Activated T-helper 2 cell treated with anti-CD3 and anti-CD28 coated beads, Interferon-gamma antibody, Interleukin-2, Interleukin-4, amounts not matched to agents 10 μg/mL and 5 μg/mL and 100 μg/mL, durations not matched to agents 14 hours and 24 hours and 36 hours (primary cell): ENCODE measurements at places on chromosomes 7 and 10. TPM values are rescaled to one million over a fixed set of nuclear protein-coding genes. Genes with fewer than 3 reads are reported as not detected.
A peak's percentile ranks its signal among the peaks of the same experiment; 100 is the strongest.

Gene NUDT1
- total RNA-seq, result 68.3 and 69.3 TPM in 2 replicates

GRCh38 chr10:3442451-3442990 lies 269.9 kb upstream of the PITRM1 start:
- H3K27me3 ChIP-seq, result peaks cover 29% of the 10 kb centered on the region
- no peaks in the 10 kb centered on the region for H3K36me3 ChIP-seq
- no peak overlapping the region for H3K4me3 ChIP-seq
- no peak overlapping the region for H3K27ac ChIP-seq

DNA sequence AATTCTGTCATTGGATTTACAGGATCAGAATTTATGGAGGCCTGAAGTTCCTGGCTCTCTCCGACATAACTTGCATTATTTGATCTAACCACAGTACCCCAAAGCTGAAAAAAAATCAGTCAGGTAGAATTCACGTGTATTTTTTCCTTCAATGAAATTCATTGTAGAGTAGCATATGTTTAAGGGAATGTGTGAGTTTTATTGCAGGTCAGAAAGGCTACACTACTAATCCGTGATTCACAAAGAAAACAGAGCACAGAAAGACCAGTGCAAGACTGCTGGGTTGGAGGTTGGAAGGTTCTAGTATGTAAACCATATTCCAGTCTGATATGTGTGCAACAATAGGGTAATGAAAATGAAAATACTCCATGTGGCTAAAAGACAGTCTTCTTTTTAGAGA lies 247.0 kb upstream of the FERD3L start:
- DNase-seq, result no peak
- no peak overlapping the region for H3K27ac ChIP-seq
- H3K4me1 ChIP-seq, result no peaks in the 10 kb centered on the region
- H3K4me3 ChIP-seq, result no peak overlapping the region

DNA sequence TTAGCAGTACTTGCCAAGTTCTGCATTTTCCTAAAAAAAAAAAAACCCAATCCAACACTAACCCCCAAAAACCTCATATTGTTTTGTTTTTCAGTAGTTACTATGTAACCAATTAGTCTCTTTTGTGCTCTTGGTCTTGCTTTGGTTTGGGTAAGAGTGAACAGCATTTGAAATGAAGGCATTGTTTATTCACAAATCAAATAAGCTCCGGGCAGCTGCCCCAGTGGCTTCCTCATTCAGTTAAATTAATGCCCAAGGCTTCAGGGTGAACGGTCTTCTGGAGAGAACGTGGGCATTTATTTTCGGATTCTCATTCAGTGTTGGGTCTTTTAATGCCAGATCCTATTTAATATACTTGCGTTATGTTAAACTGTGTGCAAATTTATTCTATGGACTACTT lies 108.7 kb downstream of the GFRA1 start:
- H3K27me3 ChIP-seq, result no peaks in the 10 kb centered on the region
- no peak overlapping the region for H3K27ac ChIP-seq
- H3K4me1 ChIP-seq, result no peaks in the 10 kb centered on the region
- no peak overlapping the region for H3K4me3 ChIP-seq
- DNase-seq, result no peak
- no peaks in the 10 kb centered on the region for H3K36me3 ChIP-seq

GRCh38 chr7:156380261-156380660 lies 260.3 kb upstream of the RNF32 start:
- H3K27ac ChIP-seq, result no peak overlapping the region
- no peak for DNase-seq
- no peaks in the 10 kb centered on the region for H3K36me3 ChIP-seq
- H3K27me3 ChIP-seq, result no peaks in the 10 kb centered on the region
- H3K4me1 ChIP-seq, result no peaks in the 10 kb centered on the region

Gene CCL26
- 0.89 TPM in 1 of 2 replicates, not detected in the other for total RNA-seq

DNA sequence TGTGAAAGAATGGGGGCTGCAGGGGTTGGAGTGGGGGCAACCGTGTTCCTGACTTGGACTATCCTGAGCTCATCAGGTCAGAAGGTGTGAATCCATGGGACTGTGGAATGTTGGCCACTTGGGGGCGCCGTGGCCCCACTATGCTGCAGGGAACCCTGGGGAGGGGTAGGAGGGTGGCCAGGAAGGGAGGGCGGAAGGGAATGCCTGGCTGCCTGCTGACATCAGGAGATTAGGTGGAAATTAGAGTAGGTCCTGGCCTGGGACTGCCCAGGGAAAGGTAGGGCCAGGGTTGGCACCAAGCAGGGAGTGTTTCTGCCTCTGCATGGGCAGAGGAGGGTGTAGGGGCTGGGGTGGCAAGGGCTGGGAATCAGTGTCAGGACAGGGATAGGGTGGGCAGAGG lies 65.8 kb upstream of the PRSS58 start:
- peaks cover 4% of the 10 kb centered on the region for H3K4me1 ChIP-seq
- H3K36me3 ChIP-seq, result no peaks in the 10 kb centered on the region
- no peak overlapping the region for H3K4me3 ChIP-seq
- H3K27me3 ChIP-seq, result peaks cover 18% of the 10 kb centered on the region
- DNase-seq, result no peak
- no peak overlapping the region for H3K27ac ChIP-seq

Gene TAS2R41
- total RNA-seq, result not detected in 2 replicates

DNA sequence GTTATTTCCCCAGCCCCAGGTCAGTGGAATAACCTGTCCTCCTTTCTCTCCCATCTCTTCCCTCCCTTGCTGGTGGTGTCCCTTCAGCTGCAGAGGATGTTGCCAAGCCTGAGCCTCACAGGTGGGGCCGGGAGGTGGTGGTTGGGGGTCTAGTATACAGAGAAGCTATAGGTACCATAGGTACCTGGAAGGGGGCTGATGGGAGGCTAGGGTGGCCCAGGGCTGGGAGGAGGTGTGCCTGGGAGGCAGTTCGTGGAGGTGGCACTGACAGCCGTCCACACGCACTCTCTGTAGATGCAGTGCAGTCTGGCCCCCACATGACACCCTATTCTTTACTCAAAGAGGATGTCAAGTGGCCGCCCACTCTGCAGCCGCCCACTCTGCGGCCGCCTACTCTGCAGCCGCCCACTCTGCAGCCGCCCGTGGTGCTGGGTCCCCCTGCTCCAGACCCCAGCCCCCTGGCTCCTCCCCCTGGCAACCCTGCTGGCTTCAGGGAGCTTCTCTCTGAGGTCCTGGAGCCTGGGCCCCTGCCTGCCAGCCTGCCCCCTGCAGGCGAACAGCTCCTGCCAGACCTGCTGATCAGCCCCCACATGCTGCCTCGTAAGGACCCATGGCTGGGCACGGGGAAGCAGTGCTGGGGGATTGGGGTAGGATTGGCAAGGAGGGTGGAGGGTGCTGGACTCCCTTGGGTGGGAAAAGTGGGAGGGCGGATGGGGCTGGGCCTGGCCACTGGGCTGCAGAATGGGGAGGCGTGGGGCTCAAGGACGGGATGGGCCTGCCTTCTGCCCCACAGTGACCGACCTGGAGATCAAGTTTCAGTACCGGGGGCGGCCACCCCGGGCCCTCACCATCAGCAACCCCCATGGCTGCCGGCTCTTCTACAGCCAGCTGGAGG lies 9.5 kb downstream of the IRF5 start:
- DNase-seq, result no peak
- no peaks in the 10 kb centered on the region for H3K4me1 ChIP-seq
- H3K27ac ChIP-seq, result no peak overlapping the region
- H3K4me3 ChIP-seq, result no peak overlapping the region

DNA sequence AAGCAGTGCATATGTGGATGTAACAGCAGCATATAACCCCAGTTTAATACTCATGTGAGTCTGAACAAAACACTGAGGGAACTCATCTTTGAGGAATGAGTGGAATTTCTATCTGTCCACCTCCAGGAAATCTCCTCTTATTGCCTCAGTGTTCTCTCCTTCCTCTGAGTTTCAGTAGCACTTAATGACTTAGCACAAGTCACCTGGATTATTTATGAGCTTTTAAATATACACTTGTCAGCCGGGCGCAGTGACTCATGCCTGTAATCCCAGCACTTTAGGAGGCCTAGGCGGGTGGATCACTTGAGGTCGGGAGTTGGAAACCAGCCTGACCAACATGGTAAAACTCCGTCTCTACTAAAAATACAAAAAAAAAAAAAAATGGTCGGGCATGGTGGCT lies 4.3 kb downstream of the LRRC20 start:
- H3K4me3 ChIP-seq, result no peak overlapping the region
- H3K4me1 ChIP-seq, result peaks cover 14% of the 10 kb centered on the region
- peaks cover 10% of the 10 kb centered on the region for H3K36me3 ChIP-seq

DNA sequence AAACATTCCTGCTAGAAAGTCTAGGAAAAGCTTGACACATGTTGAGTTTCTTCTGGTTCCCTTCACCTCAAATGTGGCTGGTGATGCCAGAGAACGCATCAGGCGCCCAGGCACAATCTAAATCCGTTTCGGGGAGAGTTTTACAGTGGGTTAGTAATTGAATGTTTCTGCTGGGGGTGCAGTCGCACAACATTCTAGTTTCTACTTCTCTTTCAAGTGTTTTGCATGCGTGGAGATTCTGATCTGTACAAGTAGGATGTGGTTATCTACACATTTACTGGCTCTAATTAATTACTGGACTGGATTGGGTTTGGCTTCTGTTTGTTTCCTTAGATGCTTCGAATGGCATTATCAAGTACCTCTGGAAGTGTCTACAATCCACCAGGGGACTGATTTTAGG lies 173.8 kb downstream of the TMEM26 start:
- no peak for DNase-seq
- no peak overlapping the region for H3K4me3 ChIP-seq

Gene CALML5
- not detected in 2 replicates for total RNA-seq

Gene KCNH2
- total RNA-seq, result 0.30 and 0.41 TPM in 2 replicates

DNA sequence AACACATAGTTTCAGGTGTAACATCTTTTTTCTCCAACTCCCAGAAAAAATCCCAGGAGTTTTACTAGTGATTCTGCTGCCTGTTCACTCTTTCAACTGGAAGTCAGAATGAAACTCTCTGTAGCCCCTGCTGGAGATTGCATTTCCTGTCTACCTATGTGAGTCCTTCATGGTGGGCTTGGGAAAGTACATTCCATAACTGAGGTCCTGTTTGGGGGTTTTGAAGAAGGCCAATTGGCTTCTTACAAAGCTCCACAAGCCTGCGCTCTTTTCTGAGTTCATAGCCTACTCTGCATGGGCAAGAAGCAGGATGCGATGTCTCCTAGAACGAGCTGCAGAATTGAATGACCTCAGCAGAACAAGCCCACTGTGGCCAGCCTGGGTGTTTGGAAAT lies 86.7 kb downstream of the LYZL2 start:
- H3K27me3 ChIP-seq, result peaks cover 11% of the 10 kb centered on the region
- no peaks in the 10 kb centered on the region for H3K36me3 ChIP-seq
- no peak overlapping the region for H3K4me3 ChIP-seq
- H3K27ac ChIP-seq, result no peak overlapping the region
- H3K4me1 ChIP-seq, result peaks cover 17% of the 10 kb centered on the region

GRCh38 chr7:50792342-50793119 lies 9.8 kb upstream of the GRB10 start:
- H3K27me3 ChIP-seq, result peaks cover 68% of the 10 kb centered on the region
- DNase-seq, result no peak
- peak overlapping the region; percentile 78 for H3K4me3 ChIP-seq
- peak overlapping the region; percentile 19 for H3K27ac ChIP-seq

Gene SLC26A5
- total RNA-seq, result 0.07 TPM in 1 of 2 replicates, not detected in the other

DNA sequence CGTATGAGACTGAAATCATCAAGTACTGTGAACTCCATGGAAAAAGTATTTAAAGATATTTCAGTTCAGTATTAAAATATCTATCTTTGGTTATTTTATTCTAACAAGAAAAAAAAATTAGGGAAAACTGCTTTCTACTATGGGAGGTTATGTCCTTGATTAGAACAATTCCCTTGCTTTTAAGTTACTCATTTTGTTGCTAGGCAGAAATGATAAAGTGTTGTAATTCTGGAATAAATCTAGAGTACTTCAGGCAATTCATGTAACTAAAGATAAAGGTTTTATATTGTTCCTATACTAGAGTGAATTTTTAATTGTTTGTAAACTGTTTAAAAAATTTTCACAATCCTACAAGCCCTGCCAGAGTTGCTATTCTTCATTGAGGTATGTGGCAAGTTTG lies 92.0 kb downstream of the BBS9 start:
- H3K4me3 ChIP-seq, result no peak overlapping the region
- H3K36me3 ChIP-seq, result no peaks in the 10 kb centered on the region
- H3K27ac ChIP-seq, result no peak overlapping the region
- no peaks in the 10 kb centered on the region for H3K27me3 ChIP-seq

DNA sequence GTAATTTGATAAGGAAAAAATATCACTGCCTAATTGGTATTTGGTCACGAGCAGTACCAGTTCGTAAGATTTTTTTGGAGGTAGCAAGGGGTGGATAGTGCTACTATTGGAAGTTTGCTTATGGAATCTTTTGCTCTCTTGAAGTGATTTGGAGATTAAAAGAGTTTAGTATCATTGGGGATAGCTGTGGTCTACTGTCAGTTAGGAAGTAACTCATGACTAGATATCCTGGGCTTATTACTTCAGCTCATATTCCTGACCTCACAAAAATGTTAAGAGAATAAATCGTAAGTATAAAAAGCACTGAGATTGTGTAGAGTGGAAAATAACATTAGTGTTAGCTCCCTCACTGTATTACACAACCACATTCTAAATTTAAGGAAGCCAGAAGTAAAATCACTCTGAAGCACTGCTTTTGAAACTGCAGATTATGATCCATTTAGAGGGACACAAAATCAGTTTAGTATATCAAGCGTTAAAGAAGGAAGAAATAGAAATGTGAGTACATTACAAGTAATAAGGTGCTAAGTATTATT lies 22.6 kb downstream of the SGPL1 start:
- no peak overlapping the region for H3K4me3 ChIP-seq
- peak overlapping the region; percentile 23 for H3K27ac ChIP-seq
- peaks cover 81% of the 10 kb centered on the region for H3K36me3 ChIP-seq
- H3K4me1 ChIP-seq, result peaks cover 59% of the 10 kb centered on the region
- H3K27me3 ChIP-seq, result no peaks in the 10 kb centered on the region
- DNase-seq, result no peak

Gene KIF11
- total RNA-seq, result 41.4 and 44.9 TPM in 2 replicates

DNA sequence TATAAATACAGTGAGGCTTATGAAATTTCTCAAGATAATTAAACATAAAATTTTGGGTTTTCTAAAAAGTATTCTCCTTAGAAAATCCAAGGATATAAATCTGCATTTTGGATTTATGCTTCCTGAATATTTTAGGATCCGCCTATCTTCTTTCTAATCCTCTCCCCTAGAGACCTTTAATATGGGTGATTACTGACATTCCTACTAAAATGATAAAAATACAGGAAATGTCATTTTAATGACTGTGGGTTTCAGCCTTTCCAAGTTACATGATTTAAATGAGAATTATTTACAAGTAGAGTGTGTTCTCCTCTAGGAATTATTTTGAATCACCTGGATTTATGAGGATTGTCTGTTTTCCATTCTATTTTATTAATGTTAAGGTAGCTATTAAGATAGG lies 150.4 kb downstream of the C7orf25 start:
- no peaks in the 10 kb centered on the region for H3K36me3 ChIP-seq
- no peak for DNase-seq
- no peak overlapping the region for H3K27ac ChIP-seq
- no peak overlapping the region for H3K4me3 ChIP-seq

GRCh38 chr7:50336894-50337703 lies 32.6 kb downstream of the IKZF1 start:
- no peak overlapping the region for H3K27ac ChIP-seq
- peaks cover 60% of the 10 kb centered on the region for H3K4me1 ChIP-seq

GRCh38 chr7:1981201-1981877 lies 251.4 kb downstream of the MAD1L1 start:
- H3K27me3 ChIP-seq, result peaks cover 4% of the 10 kb centered on the region
- H3K4me1 ChIP-seq, result peaks cover 3% of the 10 kb centered on the region
- H3K27ac ChIP-seq, result no peak overlapping the region
- DNase-seq, result no peak
- no peak overlapping the region for H3K4me3 ChIP-seq
